ENCODE measurements at places on chromosomes 13 and 19. TPM values are rescaled to one million over a fixed set of nuclear protein-coding genes. Genes with fewer than 3 reads are reported as not detected.
A peak's percentile ranks its signal among the peaks of the same experiment; 100 is the strongest.

The C3 gene
- 447 TPM for polyA plus RNA-seq

The GAPDHS gene
- not detected for polyA plus RNA-seq

- DNase-seq, result no peak
These were observed 1132.4 kb downstream of the EFNB2 start for GRCh38 chr13:105403086-105403485.

DNA sequence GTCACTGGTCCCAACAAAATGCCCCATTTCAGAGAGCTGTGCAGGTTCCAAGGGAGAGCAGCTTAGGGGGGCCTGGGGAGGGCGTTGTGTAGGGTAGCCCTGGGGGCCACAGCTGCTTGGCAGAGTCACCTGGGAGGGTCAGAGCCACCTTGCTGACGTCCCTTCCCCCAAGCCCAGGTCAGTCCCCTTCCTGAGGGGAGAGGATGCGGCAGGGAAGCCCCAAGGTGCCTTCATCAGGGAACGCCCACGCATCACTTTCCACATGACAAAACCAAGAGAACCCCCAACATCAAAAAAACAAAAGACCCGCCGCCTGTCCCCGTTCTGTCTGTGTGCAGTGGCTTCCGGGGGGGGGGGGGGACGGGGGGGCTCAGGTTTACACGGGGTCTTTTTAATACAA is 5.3 kb upstream of the UQCR11 start:
- DNase-seq, result no peak

DNA sequence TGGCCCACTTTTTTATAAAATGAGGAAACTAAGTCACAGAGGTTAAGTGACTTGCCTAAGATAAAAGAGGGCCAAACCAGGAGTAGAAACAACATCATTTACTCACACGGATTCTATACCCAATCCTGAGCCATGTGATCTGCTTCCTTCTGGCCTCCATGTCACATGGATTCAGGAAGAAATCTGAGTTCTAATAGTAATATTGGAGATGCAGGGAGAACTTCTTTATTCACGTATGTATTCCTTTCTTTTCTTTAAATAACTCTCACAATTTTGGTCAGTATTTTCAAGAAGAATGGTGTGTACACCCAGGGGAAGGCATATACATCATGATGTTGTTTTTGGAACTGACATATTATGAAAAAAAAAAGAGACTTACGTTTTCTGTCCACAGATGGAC is 1.8 kb downstream of the POSTN start:
- DNase-seq, result no peak

DNA sequence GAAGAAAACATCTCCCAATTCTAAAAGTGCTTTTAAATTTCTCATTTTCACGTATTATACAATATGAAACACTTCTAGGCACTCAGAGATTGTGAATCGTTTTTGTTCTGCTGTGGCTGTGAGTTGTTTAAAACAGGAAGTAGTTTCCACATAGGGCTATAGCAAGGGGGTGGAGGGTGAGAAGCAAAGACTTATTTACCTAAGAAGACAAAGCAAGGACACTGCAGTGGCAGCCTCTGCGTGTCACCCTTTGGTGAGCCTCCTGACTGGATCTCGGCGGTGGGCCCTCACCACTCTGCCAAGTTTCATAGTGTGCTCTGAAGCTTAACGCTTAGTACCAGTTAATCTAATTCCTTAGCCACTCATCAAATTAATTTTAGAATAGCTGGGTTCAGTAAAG is 56.8 kb downstream of the TNFSF13B start:
- DNase-seq, result no peak

The MCEMP1 gene
- 0.19 TPM for polyA plus RNA-seq

- DNase-seq, result no peak
These were observed 16.1 kb downstream of the CEACAM6 start for GRCh38 chr19:41771410-41771809.

- DNase-seq, result peak; percentile 79
These were observed 4.8 kb downstream of the ADPRHL1 start for GRCh38 chr13:113448545-113448884.

- DNase-seq, result no peak
These were observed 437.7 kb downstream of the IRS2 start for GRCh38 chr13:109348519-109349258.

GRCh38 chr13:71290963-71291841 is 575.8 kb downstream of the DACH1 start:
- DNase-seq, result peak; percentile 37

The OR7A5 gene
- not detected for polyA plus RNA-seq

DNA sequence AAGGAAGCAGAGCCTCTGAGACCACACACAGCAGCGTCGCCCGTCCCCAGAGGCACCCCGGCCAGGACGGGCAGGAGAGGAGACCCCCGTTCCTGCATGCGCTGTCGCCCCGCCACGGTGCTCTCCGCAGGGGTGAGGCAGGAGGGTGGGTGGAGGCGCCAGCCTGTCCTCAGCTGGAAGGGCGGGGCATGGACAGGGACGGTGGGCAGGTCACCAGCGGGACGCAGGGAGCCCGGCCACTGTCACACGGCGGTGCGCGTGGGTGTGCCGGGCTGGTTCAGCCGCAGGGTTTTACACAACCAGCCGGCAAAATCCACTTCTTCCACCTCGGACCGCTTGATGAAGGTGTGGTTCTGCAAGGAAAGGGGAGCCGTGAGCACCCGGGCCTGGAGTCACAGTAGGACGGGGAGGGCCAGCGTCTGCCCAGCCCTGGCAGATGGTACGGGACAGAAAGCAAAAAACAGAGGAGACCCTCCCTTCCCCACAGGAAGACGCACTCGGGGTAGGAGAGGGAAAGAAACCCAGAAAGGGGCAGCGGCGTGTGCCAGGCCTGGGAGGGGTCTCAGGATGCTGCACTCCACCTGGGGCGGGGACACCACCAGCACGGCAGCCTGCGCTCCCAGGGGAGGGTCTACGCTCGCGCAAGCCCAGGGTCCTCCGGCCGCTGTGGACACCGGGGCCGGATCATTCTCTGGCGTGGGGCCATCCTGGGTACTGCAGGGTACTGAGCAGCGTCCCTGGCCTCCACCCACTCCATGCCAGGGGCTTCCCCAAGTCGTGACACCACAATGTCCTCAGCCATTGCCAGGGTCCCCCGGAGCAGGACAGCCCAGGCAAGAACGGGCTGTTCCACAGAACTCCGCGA is 23.9 kb upstream of the ZBTB7A start:
- no peak for DNase-seq

DNA sequence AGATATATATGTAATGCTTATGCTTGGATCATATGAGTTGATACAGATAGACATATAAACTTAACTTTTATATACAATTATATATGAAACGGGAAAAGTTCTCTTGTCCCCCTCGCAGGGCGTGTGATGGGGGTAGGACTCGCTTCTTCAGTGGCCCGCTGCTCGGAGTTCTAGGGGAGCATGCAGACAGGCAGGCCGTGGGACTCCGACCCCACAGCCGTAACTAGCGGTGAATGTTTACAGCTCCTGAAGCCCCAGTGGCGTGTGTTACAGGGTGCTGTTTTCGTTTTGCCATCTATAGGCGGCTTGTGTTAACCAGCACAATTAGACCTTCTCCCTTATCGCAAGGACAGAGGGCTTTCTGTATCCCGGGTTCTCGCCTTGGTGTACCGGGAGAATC is 1899.8 kb downstream of the PCDH9 start:
- peak; percentile 31 for DNase-seq

The ZFP14 gene
- 2.0 TPM for polyA plus RNA-seq

The CRX gene
- not detected for polyA plus RNA-seq

The ZSCAN4 gene
- polyA plus RNA-seq, result not detected

DNA sequence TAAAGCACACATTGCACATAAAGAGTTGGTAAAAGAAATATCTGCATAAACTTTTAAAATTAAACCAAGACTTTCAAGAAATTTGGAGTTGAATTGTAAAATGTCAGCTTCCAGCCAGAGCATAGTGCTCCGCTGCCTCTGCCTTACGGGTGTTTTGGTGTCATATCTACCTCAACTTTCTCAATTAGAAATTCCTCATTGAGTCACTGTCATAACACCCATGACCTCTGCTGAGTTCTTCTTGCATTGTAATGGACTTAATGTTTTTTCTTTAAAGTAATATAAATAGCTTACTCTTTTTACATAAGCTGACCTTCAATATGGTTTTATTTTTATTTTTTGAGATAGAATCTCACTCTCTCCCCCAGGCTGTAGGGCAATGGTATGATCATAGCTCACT is 551.0 kb upstream of the NBEA start:
- DNase-seq, result no peak

DNA sequence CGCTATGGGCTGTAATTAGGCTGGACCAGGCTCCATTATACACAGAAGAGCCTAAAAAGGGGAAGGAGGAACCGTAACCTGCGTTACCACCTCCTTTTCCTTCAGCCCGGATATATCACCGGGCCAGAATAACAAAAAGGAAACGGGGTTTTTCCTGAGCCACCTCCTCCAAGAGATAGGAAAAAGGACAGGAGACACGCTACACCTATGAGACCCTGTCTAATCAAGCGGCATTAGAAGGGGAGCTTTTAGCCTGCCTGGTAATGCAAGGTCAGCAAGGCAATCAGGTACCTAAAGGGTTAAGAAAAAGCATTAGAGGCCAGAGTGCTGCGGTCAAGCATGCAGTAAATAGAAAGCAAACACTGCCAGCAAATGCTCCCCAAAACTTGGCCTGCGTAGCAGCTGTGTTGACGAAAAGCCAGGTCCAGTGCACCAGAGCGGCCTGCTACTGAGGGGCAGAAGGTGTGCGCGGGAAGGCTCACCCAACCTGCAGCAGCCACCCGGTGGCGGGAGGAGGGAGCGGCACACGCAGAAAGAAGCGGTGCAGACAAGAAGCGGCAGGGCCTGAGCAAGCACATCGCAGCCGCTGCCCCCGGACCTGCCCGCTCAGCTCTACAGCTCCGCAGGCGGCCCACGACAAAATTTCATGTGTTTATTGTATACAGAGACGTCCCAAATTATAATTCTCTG is 1466.1 kb downstream of the UQCRFS1 start:
- peak; percentile 51 for DNase-seq

DNA sequence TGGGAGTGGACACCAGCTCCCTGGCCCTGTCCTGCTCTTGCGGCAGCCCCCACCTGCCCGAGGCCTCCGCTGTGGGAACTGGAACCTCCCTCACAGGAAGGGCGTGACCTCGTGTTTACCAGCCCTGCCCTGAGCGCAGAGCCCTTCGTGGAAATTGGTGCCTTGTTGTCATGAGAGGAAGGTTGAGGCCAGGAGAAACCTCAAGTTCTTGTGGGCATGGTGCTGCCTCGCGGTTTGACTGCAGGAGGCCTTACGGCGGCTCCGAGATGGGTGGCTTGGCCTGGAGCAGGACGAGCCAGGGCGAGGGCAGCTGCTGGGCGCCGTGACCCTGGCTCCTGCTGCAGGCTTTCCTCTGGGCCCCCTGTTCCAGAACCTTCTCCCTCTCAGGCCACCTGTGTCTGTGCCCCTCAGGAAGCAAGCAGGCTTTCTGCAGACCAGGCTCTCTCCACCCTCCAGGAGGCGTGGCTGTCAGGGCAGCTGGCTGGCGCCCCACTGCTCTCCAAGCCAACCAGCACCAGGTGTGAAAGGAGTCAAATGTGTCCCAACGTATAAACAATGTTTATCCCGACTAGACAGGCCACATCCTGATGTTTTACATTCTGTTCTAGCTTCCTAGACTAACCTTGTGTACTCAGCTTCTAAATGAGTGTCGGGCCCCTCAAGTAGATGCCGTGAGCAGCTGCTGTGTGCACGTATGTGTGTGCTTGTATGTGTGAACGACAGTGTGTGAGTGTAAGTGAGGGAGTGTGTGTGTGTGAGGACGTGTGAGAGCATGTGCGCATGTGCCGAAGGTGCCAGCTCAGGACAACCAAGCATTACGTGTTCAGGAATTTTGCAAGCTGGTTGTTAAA is 10.4 kb upstream of the RASA3 start:
- peak; percentile 84 for DNase-seq

DNA sequence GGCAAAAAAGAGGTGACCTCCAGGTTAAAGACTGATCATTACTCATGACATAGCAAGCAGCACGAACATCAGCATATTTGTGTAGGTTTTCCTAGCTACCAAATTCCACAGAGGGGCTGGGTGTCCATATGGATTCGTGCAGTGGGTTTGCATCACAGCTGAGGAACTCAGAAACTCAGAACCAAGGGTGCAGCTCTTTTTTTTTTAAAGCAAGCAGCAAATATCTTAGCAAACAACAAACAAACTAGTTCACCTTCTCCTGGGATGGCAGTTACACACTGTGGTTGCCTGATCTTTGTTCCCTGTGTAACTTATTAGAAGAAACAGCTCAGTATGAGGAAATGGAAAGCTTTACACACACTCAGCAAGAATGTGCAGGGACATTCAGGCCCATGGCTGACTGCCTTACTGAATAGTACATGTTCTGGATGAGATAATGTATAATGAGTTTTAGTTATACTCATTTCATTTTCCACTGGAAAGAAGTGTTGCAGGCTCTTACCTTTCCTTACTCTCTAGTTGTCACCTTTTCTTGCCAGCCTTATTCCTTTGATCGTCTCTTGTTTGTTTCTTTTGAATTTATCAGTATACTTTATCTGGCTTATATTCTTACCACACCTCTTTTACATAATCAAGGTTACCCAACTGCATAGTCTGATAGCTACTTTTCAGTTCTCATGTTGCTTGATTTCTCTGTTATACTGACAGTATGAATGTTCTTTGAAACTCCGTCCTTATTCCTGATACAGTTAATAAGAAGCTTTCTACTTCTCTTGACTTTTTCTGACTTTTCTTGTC is 4.3 kb downstream of the NDFIP2 start:
- DNase-seq, result peak; percentile 44

DNA sequence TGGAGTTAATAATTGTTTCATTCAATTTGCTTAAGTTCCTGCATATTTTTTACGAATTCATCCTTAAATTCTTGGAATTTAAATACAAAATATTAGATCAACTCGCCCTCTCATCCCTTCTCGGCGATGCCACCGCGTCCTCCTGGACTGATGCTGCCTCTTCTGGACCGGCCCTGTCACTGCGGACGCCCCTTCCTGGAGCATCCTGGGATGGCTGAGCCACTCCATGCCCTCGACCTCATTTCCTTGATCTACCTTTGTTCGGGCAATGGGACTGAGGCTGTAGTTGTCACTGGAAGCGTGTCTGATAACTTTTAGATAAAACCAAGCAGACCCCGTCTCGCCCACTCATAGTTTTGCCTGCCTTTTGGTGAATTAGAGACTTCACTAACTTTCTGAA is 283.7 kb downstream of the TEX29 start:
- no peak for DNase-seq

The COMP gene
- 0.49 TPM for polyA plus RNA-seq

DNA sequence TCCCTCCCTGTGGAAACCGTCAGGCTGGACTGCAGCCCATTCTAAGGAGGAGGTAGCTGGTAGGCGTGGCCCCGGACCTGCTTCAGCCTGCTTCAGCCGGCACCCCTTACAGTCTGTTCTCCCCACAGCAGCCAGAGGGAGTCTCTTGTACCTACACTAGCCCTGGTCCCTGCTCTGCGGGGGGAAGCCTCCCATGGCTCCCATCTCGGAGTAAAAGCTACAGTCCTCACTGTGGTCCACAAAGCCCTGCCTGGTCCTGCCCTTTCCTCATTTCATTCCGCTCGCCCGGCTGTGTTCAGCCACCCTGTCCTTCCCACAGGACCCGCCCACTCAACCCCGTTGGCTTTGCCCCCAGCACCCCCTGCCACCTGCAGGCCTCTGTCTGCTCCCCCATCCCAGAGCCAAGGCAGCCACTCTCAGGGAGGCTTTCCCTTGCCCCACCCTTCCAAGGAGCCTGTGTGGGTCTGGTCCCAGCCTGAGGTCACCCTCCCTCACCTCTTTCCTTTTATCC is 1.3 kb downstream of the PGLYRP1 start:
- no peak for DNase-seq
